ENCODE measurements at places on chromosomes 4 and X.

- peak; percentile 44 for DNase-seq
These were observed 67.9 kb upstream of the SHISA3 start for GRCh38 chr4:42329421-42329820.

DNA sequence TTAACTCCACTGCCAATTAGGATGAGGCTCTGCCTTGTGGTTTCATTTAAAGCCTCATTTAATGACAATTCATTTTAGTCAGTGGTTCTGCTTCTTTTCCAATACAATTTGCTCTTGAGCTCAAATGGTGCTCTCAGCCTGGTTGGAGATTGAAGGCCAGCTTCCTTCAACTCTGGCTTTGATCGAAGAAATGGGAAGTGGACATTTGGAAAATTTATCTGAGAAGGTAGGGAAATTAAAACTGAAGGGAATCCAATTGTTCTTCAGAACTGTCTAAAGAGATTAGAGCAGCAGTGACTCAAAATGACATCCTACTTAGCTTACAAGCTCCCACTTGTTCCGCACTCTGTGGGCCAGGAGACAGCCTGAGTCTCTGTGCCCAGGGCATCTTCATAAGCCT is 206.8 kb downstream of the SMARCA1 start:
- DNase-seq: no peak

DNA sequence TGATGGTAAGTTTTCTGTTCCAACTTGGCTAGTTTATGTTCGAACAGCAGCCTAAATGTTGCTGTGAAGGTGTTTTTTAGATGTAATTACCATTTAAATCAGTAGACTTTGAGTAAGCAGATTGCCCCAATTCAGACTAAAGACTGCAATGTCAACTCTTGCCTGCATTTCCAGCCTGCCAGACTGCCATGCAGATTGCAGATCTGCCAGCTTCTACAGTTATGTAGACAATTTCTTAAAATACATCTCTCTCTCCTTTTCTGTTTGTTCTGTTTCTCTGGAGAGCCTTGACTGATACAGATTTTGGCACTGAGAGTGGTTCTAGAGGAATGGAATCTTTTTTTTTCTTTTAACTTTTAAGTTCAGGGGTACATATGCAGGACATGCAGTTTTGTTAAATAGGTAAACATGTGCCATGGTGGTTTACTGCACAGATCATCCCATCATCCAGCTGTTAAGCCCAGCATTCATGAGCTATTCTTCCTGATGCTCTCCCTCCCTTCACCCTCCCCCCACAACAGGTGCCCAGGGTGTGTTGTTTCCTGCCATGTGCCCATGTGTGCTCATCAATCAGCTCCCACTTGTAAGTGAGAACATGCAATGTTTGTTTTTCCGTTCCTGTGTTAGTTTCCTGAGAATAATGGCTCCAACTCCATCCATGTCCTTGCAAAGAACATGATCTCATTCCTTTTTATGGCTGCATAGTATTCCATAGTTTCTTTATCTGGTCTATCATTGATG is 227.8 kb downstream of the CPE start:
- no peak for DNase-seq

- no peak for DNase-seq
These were observed 5.3 kb upstream of the OPHN1 start for GRCh38 chrX:68438575-68438974.

DNA sequence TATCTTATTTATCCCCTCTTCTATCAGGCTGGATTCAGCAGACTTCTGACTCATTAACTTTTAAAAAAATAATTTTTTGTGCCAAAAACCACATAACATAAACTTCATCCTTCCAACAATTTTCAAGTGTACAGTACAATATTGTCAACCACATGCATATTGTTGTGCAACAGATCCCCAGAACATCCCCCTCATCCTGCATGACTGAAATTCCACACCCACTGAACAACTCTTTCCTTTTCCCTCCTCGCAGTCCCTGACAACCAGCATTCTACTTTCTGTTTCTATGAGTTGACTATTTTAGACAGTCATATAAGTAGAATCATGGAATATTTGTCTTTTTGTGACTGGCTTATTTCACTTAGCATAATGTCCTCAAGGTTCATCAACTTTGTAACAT is 2.2 kb upstream of the MID2 start:
- peak; percentile 75 for DNase-seq

- DNase-seq: no peak
These were observed 80.0 kb upstream of the AFAP1 start for GRCh38 chr4:8019396-8020365.

- no peak for DNase-seq
These were observed 45.9 kb downstream of the LGI2 start for GRCh38 chr4:24984602-24985532.

DNA sequence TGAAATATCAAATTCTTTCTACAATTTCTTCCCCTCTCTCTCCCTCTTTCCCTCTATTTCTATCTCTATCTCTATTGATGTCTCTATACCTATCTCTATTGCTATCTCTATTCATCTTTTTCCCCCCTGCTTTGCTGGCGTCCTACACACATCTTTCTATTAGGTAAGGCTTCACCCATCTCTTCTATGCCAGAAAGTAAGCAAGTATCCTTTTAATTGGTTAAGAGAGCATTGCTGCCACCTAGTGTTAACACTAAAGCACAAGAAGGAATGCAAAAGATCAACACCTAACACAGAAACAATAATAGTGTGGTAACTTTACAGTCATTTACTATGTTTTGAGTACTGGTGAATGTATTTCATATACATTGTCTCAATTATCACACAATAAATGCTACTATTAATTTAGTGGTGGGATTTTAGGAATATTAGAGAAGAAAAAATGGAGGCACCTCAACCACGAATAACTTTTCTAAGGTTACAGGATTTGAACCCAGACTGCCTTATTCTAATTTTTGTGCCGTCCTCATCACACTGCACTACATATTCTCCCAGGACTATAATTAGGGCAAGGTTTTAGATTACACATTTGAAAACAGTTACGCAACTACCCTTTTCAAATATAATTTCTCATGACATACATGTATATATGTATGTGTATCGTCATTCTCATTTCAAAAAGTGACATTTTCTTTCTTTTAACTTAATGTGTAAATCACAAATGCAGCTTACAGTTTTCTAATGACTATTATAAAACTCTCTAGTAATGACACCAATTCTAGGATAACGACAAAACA is 3.7 kb upstream of the C4orf36 start:
- DNase-seq: peak; percentile 78

Data from mesenchymal stem cell (in vitro differentiated cells and primary cell).